Naive thymus-derived CD8-positive, alpha-beta T cell (primary cell): ENCODE measurements at places on chromosomes 1 and 21. TPM values are rescaled to one million over a fixed set of nuclear protein-coding genes. Genes with fewer than 3 reads are reported as not detected.

DNA sequence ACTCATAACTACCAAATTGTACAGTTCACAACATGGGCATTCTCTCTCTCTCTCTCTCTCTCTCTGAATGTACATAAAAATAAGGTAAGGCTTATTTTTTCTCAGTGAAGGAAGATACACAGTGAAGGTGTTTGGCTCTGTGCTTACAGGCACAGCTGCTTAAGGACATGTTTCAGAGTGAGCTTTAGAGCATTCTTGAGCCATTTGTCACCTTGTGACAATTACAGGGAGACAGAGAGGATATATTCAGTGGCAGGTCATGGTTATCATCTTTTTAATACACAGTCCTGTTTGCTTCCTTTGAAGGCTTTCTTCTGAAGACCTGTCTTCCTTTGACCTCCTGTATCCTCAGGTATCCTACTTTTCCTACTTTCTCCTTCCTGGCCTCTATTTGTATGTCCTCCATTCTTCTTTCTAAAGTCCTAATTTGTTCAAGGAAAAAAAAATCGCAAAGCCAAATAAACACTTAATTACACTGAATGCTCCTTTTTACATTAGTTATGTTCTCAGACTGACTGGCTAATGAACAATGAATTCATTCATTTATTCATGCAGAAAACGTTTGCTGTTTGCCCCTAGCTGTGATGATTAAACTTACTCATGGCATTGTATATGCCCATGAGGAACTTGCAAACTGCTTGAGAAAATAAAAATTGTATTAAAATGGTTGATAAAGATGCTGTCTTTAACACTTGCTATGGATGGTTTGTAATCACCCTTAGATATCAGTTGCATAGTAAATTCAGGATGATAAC is 33.4 kb downstream of the HSD17B7 start:
- no peaks in the 10 kb centered on the region for H3K36me3 ChIP-seq
- DNase-seq = no peak
- no peak overlapping the region for H3K27ac ChIP-seq

DNA sequence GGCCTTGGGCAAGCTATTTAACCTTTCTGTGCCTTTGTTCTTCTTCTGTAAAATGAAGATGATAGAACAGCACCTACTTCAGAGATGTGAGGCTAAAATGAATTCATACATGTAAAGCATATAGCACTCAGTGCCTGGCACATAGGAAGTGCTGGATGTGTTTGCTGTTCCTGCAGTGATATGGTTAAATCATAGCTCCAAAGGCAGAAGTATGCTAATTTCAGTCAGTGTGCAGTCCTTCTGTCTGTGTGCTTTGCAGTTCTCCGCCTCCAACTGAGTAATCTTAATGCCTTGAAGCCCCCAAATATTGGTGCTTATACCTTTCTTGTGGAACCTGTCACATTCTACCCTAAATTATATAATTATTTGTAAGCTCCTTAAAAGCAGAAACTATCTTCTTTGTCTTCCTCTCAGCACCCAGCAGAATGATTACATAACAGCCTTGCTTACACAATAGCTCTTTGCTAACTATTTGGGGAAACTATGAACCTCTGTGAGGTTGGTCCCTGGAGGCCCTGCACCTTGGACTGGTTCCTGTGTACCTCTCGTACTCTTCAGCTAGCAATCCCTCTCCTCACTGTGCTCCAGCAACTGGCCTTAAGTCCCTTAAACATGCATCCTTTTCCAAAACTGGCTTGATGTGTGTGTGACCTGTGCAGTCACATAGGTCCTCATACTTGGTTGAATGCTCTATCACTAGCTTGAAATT is 57.0 kb upstream of the CACYBP start:
- peaks cover 3% of the 10 kb centered on the region for H3K36me3 ChIP-seq
- no peaks in the 10 kb centered on the region for H3K27me3 ChIP-seq
- no peak overlapping the region for H3K4me3 ChIP-seq
- no peak overlapping the region for H3K27ac ChIP-seq
- no peak for DNase-seq

GRCh38 chr1:233544304-233544703 is 69.6 kb upstream of the KCNK1 start:
- H3K4me1 ChIP-seq = no peaks in the 10 kb centered on the region
- H3K36me3 ChIP-seq = no peaks in the 10 kb centered on the region
- H3K27ac ChIP-seq = no peak overlapping the region
- H3K4me3 ChIP-seq = no peak overlapping the region
- no peak for DNase-seq

DNA sequence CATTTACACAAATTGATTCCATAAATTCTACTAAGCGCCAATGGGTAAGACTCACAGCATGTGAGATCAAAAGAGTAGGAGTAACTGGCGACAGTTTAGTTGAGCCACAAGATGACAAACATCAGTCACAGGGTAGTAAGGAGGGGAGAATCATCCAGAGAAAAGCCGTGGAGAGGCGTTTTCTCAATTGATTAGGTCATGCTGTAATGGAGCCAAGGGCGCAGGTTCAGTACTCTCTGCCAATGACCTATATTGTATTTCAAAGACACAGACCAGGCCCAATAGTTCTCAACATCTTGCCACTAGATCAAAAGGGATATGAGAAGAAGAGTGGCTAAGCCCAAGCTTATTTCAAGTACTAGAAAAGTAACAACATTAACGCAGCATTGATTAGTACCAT is 467.5 kb downstream of the SMYD3 start:
- H3K27ac ChIP-seq = no peak overlapping the region
- peaks cover 4% of the 10 kb centered on the region for H3K36me3 ChIP-seq
- no peak for DNase-seq
- no peaks in the 10 kb centered on the region for H3K27me3 ChIP-seq
- H3K4me3 ChIP-seq = no peak overlapping the region
- no peaks in the 10 kb centered on the region for H3K4me1 ChIP-seq

The GBP7 gene
- not detected for polyA plus RNA-seq

The MCOLN3 gene
- not detected for polyA plus RNA-seq

The DIRAS3 gene
- not detected for polyA plus RNA-seq

The BGLAP gene
- polyA plus RNA-seq = 0.26 TPM

The IL12RB2 gene
- polyA plus RNA-seq = 0.11 TPM
